ENCODE measurements at places on chromosomes 12 and 14.
A peak's percentile ranks its signal among the peaks of the same experiment; 100 is the strongest.

GRCh38 chr12:46472144-46472705 lies 99.7 kb upstream of the SLC38A2 start:
- no peak for DNase-seq

- DNase-seq, result no peak
These were observed 38.8 kb upstream of the ATP23 start for GRCh38 chr12:57902478-57902969.

GRCh38 chr12:47838286-47838931 lies 18.7 kb upstream of the HDAC7 start:
- no peak for DNase-seq

DNA sequence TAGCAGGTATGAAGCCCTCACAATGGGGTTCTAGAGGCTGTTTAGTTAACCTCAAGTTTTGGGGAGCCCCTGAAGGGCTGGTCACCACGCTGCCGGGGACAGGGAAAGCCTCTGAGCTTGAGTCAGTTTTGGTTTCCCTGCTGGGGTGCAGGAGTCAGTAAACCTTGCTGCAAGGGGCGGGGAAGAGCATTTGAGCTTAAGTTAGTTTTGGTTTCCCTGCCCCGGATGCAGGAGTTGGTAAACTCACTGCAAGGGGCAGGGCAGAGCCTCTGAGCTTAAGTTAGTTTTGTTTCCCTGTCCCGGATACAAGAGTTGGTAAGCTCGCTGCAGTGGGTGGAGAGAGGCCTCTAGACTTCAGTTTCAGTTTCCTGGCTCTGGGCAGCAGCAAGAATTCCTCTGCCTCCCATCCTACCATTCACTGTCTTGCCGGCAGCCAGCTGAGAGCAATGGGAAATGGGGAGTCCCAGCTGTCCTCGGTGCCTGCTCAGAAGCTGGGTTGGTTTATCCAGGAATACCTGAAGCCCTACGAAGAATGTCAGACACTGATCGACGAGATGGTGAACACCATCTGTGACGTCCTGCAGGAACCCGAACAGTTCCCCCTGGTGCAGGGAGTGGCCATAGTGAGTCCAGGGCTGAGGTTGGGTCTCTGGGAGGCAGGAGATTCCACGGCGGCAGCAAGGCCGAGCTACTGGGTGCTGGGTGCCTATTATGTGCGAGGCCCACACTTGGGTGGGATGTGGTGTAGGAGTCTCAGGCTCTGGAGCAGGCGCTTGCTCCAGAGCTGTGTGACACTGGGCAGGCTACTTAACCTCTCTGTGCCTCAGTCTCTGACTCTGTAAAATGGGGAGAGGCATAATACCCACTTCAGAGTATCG lies at the start of gene OAS2:
Gene OAS2 (plus strand): TSS at position 357 of the 878 bp plus-strand sequence. CDS start 90 bp downstream, at position 447.
- DNase-seq, result peak; percentile 89

- no peak for DNase-seq
These were observed 70.3 kb downstream of the RIMBP2 start for GRCh38 chr12:130645751-130646150.

DNA sequence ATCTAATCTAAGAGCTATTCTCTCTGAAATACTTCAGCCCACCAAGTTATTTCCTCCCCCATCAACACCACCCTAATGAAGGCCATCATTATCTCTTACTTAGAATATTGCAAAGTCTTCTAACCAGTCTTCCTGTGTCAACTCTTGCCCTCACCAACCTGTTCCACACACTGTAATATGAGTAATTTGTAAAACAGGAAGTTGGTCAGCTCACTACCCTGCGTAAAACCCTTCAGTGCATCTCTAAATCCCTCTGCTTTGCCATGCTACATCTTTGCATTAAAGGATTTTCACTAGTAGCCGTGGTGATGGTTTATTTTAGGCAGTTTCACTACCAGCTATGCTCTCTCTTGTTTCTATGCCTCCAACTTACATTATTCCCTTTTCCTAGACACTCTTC lies 70.0 kb downstream of the KIF21A start:
- DNase-seq, result no peak

GRCh38 chr12:24913953-24914352 lies 34.9 kb downstream of the BCAT1 start:
- no peak for DNase-seq

GRCh38 chr14:82667006-82667405 lies 1133.4 kb upstream of the SEL1L start:
- no peak for DNase-seq

DNA sequence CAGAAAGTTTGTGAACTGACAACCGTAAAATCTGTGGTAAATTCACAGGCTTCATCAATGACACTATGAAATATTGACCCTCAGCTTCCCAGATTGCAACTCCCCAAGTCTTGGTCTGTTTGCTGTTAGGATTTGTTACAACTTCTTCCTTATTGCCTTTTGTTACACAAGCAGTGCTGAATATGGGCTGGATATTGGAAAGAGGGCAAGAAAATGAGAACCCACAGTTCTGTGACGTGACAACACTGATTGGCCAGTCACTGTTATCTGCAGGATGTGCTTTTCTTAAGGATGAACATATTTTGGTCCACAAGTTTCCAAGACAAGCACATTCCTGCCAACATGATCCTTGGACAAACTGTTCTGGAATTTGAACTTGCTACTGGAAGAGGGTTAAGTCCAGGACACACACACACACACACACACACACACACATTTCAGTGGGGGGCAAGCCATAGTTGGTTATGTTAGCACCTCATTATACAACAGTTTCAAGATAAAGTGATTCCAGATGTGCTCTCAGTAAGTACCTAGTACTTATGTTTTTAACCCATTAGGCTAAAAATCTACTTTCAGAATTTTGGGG lies 16.6 kb upstream of the SLC38A2 start:
- DNase-seq, result no peak

DNA sequence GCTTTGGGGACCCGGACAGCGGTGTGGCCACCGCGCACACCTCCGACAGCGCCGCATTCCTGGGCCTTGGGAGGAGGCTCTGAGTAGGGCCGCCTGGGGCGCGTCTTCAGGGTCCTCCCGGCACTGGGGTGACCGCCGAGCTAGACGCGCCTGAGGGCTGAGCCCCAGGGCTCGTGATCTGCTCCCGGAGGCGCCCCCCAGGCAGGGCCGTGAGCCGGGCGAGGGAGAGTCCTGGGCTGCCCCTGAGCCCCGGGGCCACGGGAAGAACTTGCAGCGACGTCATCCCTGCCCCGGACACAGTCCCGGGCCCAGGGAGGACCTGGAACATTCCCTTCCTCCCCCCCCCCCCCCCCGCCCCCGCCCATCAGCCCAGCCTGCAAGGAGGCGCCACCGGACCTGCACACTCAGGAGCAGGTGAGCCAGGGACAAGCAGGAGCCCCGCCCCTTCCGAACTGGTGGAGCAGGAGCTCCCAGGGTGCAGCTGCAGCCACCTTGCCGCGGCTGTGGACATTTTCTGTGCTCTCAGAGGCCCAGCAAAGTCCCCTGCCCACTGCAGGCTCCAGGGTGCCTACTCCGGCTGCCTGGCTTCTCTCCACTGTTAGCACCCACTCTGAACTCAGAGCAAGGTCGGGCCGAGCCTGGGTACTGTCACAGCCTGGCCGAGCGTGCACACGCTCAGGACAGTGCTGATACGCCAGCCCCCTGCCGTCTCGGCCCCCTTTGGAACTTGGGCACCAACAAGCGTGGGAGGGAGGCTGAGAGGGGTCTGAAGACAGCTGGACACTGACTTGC lies 50.7 kb downstream of the A2M start:
- peak; percentile 19 for DNase-seq

DNA sequence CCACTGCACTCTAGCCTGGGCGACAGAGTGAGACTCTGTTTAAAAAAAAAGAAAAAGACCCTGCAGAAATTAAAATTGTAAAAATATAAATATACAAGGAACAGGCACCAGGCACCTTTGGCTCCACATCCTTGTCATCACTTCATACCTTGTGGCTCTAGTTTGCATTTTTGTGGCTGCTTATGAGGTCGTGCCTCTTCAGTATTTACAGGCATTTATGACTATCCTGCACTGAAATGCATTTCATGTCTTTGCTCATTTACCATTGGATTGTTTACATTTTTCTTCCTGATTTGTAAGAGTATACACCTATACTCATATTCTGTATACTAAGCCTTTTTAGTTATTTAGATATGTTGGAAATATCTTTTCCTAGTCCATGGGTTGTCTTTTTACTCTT lies 20.1 kb downstream of the BICD1 start:
- no peak for DNase-seq

GRCh38 chr12:122501489-122501989 lies 807 bp upstream of the ZCCHC8 start:
- DNase-seq, result no peak

DNA sequence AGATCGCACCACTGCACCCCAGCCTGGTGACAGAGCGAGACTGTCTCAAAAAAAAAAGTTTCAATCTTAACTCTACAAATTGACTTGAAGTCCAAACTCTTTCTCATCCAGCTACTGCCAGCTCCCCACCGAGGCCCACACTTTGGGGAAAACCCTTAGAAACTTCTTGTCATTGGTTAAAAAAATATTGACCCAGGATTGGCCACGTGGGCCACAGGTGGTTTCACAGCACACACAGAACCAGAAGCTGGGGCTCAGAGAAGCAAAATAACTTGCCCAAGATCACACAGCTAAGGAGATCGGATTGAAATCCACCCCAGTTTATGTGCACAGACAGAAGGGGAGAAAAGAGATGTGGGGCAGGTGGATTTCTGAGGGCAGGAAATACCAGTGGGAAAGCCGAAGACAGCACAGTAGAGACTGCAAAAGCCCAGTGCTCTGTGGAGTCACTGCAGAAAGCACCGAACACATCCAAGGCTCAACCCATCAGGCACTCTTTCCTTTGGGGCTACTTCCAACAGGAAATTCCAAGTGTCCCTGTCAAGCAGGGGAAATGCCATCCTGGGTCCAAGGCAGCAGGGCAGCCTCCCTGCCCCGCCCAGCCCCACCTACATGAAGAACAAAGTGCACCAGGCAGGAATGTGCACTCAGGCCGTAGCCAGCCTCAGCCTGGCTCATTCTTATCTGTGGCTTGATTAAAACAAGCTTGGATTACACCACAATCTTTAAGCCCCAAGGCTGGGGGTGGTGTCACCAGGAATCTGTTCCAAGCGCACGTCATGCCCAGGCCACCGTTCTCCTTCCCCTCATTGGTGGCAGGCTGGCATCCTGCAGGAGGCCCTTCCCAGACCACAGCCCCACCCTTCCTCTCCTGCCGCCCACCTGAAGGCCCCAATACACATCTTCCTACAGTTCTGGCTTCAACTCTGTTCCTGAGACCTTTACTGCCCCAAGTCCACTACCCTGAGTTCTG lies 72.5 kb downstream of the ITPK1 start:
- no peak for DNase-seq

- DNase-seq, result no peak
These were observed 459.0 kb downstream of the DPF3 start for GRCh38 chr14:72434856-72435255.

GRCh38 chr14:90616881-90617280 lies 199.3 kb downstream of the TTC7B start:
- DNase-seq, result no peak

DNA sequence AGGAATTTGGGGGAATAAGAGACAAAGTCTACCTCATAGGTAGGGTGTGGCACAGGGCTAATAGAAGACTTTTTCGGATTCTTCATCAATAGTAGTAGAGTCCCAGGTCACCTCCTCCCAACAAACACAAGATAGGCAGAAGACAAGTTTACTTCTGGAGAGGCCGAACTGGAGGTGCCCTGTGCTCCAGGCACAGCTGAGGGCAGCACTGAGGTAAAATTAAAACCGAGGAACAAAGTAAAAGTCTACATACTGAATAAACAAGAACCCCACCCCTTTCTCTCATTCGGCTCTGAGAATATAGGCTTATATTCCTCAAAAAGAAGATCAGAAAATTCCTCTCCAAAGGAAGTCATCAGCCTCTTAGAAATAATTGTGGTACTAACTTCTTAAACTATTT lies 161.5 kb downstream of the SEC23A start:
- DNase-seq, result no peak

GRCh38 chr14:75096959-75097358 lies 27.5 kb downstream of the ZC2HC1C start:
- DNase-seq, result no peak

DNA sequence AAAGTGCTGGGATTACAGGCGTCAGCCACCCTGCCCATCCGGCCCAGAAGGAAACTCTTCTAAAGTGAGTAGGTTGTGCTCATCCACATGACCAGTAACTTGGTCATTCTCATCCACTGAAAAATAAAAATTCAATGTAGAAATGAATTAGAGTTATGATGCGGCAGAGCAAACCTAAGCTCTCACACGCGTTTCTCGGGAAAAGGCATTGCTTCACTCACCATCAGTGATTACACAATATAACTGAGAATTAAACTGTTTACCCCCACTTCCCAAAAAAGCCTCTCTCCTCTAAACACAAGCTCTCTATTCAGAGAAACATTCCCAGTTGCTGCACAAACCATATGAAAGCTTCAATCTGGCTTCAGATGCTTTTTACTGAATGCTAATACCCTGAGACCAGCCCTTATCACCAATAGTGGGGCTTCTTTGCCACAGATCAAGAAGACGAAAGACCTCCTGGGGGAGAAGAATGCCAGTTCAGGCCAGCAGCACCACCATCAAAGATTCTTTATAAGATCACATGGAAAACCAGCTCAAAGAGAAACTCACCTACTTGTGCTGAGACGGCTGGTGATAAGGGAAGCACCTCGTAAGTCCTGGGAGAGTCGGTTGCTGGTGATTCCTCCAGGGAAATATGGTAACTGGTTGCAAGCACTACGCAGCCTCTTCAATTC lies 121.5 kb upstream of the SFSWAP start:
- no peak for DNase-seq

GRCh38 chr12:52692254-52692653 lies 11.1 kb downstream of the KRT77 start:
- no peak for DNase-seq

DNA sequence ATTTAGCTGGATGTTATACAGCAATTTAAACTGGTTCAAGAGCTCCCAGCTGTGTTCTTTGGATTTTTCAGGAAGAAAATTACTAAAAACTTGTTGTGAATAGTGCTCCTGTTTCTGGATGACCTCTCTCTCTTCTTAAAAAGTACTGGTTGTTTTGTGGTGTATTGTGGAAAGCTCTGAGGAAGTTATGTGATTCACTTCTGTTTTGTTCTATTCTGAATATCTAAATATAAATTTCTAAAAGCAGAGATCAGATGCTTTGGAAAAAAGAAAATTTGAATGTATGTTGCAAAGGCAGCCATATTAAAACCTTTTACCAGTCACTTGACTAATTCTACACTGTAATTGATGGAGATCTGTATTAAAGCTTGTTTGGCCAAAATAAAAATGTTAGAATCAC lies 3.4 kb upstream of the C3AR1 start:
- DNase-seq, result no peak

DNA sequence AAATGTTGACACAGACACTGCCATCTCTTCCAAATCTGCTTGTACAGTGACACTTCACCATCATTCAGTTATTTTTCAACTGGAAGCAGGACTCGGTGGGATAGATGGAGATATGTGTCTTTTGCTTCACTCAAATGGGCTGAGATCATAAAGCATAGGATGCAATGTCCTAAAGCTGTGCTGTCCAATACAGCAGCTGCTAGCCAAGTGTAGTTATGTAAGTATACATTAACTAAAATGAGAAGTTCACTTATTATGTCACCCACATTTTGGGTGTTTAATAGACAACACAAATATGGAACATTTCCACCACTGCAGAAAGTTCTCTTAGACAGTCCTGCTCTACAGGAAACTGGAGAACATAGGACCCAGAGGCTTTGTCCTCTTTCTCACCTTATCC lies 43.6 kb downstream of the AREL1 start:
- no peak for DNase-seq
